ENCODE measurements at places on chromosomes 3 and 15.

- DNase-seq: no peak
These were observed 153.2 kb downstream of the MEIS2 start for GRCh38 chr15:36947035-36947719.

DNA sequence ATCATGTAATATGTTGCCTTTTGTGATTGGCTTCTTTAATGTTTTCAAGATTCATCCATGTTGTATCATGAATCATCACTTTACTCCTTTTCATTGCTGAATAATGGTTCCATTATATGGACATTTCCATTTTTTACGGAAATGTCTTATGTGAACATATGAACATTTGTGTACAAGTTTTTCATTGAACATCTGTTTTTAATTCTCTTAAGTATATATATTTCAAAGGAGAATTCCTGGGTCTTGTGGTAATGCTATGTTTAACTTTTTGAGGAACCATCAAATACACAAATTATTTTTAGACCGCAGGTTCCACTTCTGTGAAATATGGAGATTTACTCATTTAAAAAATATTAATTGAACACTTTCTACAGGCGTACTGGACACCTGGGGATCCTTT lies 85.7 kb downstream of the ARIH1 start:
- DNase-seq: no peak

GRCh38 chr15:99917252-99917651 lies 184.0 kb upstream of the LYSMD4 start:
- DNase-seq: no peak

GRCh38 chr3:176068750-176069149 lies 1128.5 kb downstream of the TBL1XR1 start:
- no peak for DNase-seq

GRCh38 chr3:15636028-15636709 lies 34.6 kb downstream of the BTD start:
- no peak for DNase-seq

DNA sequence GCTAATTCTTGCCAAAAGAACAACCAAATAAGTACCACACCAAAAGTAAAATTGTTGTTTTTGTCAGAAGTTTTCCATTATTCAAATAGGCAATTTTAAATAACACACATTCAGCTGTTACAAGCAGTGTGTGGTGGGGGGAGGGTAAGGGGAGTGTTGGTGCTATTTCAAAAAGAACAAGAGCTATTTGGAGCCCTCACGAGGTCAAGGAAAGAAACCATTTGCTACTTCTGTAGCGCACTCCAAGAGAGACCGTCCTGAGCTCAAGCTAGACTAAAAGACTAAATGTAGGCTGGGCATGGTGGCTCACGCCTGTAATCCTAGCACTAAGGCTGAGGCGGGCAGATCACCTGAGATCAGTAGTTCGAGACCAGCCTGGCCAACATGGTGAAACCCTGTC lies 21.2 kb upstream of the IGF2BP2 start:
- no peak for DNase-seq

DNA sequence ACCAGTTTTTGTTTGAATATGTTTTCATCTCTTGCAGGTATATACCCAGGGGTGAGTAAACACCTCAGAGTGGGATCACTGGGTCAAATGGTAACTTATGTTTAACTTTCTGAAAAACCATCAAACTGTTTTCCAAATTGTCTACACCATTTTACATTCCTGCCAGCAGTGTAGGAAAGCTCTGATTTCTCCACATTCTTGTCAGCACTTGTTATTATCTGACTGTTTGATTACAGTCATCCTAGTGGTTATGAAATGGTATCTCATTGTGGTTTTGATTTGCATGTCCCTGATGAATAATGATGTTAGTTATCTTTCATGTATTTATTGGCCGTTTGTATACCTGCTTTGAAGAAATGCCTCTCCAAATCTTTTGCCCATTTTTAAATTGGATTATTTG lies 13.8 kb downstream of the FSD2 start:
- no peak for DNase-seq

Data from NCI-H1417 treated with DMSO at 0.1 percent for 48 hours (cell line).